ENCODE measurements at places on chromosomes 12 and 14.
A peak's percentile ranks its signal among the peaks of the same experiment; 100 is the strongest.

DNA sequence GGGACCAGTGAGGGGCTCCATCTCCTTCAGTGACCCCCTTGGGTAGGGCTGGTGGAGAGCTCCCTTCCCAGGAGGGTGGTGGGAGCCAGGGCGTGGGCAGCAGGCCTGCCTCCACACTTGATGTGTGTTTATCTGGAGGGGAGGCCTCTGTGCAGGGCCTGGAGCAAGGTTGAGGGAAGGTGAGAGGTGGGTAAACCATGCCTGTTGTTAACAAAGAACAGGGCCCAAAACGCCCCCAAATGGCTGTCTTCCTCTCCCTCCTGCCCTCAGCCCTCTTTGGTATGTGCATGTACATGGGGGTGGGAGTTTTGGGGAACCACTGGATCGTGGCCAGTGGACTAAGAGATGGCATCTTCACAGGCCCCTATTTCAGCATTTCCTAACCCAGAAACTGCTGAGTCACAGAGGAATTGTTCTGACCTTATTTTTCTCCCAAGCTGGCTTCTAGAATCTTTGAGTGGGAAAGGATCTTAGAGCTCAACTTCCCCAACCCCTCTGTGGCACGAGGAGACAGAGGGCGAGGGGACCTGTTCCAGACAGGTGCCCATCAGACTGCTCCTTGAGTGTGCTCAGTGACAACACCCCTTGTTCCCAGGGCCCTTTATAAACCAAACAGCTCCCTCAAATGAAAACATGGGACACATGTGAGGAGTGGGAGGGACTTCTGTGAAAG is 3.6 kb downstream of the SLC48A1 start:
- no peak for DNase-seq

DNA sequence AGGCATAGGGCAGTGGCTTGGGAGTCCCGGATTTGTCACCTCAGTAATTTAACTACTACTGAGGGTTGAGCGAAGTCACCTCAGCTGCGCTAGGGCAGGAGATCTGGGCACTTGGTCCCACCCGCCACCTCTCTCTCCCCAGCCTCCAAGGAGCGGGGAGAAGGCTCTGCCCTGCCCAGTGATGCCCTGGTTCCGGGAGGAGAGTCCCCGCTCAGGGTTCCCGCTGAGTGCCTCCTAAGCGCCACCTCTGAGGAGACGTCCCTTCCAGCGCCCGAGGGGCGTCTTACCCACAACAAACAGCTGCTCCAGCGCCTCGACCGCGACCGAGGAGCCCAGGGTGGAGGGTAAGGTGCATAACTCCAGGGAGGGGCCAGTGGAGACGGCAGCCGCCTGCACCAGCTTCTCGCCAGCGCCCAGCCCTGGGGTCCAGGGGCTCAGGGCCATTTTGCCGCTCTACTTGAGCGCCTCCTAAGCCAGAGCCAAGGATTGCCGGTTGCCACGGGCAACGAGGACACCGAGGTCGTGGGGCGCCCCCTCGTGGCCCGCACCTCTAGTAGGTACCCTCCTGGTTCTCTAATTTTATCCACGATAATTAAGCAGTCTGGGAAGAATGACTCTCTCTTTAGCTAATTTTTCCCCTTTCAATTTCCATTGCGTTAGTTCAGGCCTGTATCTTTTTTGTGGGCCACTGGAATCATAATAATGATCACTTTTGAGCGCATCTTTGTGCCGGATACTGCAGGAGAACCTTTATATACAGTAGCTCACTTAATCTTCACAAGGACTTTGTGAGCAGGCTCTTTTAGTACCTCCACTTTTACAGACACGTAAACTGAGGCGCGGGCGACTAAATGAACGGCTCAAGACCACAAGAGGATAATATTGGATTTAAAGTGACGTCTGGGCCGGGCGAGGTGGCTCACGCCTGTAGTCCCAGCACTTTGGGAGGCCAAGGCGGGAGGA is at the start of gene CCDC175:
TSS of gene CCDC175 (minus strand) at position 481 of the 963 bp plus-strand sequence. CDS start at position 444, 37 bp downstream.
- DNase-seq: peak; percentile 80

- no peak for DNase-seq
Observed at GRCh38 chr14:72488514-72488913, 405.4 kb downstream of the DPF3 start.

- peak; percentile 73 for DNase-seq
Observed at GRCh38 chr14:58808828-58809227, 171.1 kb downstream of the DACT1 start.

DNA sequence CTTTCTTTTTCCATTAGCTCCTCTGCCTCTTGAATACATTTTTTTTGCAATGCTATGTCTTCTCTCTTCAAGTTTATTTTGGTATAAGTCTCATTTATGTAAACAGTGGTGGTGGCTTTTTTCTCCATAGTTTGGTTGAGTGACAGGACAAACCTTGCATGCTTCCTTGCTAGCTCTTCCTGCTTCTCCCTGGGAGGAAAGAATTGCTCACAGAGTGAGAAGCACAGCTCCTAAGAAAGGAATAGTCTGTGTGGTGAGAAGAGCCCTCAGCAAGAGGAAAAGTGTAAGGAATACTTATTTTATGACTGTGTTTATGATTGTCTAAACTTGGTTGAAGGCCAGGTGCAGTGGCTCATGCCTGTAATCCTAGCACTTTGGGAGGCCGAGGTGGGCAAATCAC is 11.5 kb downstream of the CCDC175 start:
- DNase-seq: no peak

GRCh38 chr14:42228611-42229010 is 621.9 kb downstream of the LRFN5 start:
- no peak for DNase-seq

- DNase-seq: no peak
Observed at GRCh38 chr12:51942056-51942455, 9.4 kb upstream of the ACVR1B start.

All from epithelial cell of esophagus (primary cell).